ENCODE measurements at places on chromosomes 4 and X. TPM values are rescaled to one million over a fixed set of nuclear protein-coding genes. Genes with fewer than 3 reads are reported as not detected.

The OTUD6A gene
- not detected for total RNA-seq

The NPY5R gene
- not detected for total RNA-seq

The COX18 gene
- 24.5 TPM for total RNA-seq

The OPRPN gene
- not detected for total RNA-seq

The RBM3 gene
- 258 TPM for total RNA-seq

The DEFB131A gene
- total RNA-seq: not detected

The EGF gene
- not detected for total RNA-seq

The REPS2 gene
- total RNA-seq: not detected

The MAGIX gene
- total RNA-seq: 0.47 TPM

The ADGRA3 gene
- total RNA-seq: 13.8 TPM

The SLC6A8 gene
- 0.70 TPM for total RNA-seq

The MAGEA8 gene
- total RNA-seq: not detected

The DMRTC1B gene
- total RNA-seq: not detected

The POLR2B gene
- total RNA-seq: 142 TPM

The GAGE12J gene
- total RNA-seq: not detected

The DMRTC1 gene
- not detected for total RNA-seq

The PPEF2 gene
- total RNA-seq: not detected

The GEMIN8 gene
- total RNA-seq: 12.0 TPM

The TMEM150C gene
- total RNA-seq: not detected

The MTNR1A gene
- total RNA-seq: not detected

The DNAJB14 gene
- total RNA-seq: 34.1 TPM

The GRPR gene
- not detected for total RNA-seq

The SPANXN4 gene
- not detected for total RNA-seq

The SLC25A31 gene
- total RNA-seq: not detected

The HGFAC gene
- total RNA-seq: not detected

The KLB gene
- total RNA-seq: not detected

The CLIC2 gene
- 0.49 TPM for total RNA-seq

The DCAF12L2 gene
- not detected for total RNA-seq

The PDGFRA gene
- not detected for total RNA-seq

The RAPGEF2 gene
- total RNA-seq: 19.2 TPM

The ZBED1 gene
- total RNA-seq: 33.2 TPM

The FGFR3 gene
- not detected for total RNA-seq

The SLC6A14 gene
- not detected for total RNA-seq

The NMU gene
- total RNA-seq: 0.56 TPM

The RADX gene
- 7.8 TPM for total RNA-seq

The TREX2 gene
- 1.8 TPM for total RNA-seq

The HHIP gene
- not detected for total RNA-seq

The TRAM1L1 gene
- not detected for total RNA-seq

The AFF1 gene
- total RNA-seq: 31.5 TPM

The SMPX gene
- not detected for total RNA-seq

The CT45A3 gene
- not detected for total RNA-seq

The ARX gene
- total RNA-seq: not detected

The TMEM154 gene
- 18.3 TPM for total RNA-seq

The MTMR8 gene
- 6.1 TPM for total RNA-seq

The USP17L17 gene
- total RNA-seq: not detected

The XAGE3 gene
- total RNA-seq: not detected

The MAGEA12 gene
- not detected for total RNA-seq

Data from activated naive CD8-positive, alpha-beta T cell treated with anti-CD3 and anti-CD28 coated beads for 36 hours (primary cell).